Activated naive CD8-positive, alpha-beta T cell treated with anti-CD3 and anti-CD28 coated beads, Interleukin-2, amount 10 ng/mL, durations not matched to agents 7 days and 5 days (primary cell): ENCODE measurements at places on chromosomes 12 and 14. TPM values are rescaled to one million over a fixed set of nuclear protein-coding genes. Genes with fewer than 3 reads are reported as not detected.

Gene TNFAIP2
- 3.0 TPM for total RNA-seq

Gene MANSC1
- 0.20 TPM for total RNA-seq

Gene UBE3B
- total RNA-seq = 40.0 TPM

Gene GDF3
- total RNA-seq = not detected

Gene CCDC175
- total RNA-seq = not detected

Gene OR6C2
- not detected for total RNA-seq

Gene RIMBP2
- total RNA-seq = not detected

Gene TTC9
- total RNA-seq = 17.2 TPM

Gene PDE3A
- total RNA-seq = not detected

GRCh38 chr12:28869197-28869596 is 279.9 kb upstream of the FAR2 start:
- no peak overlapping the region for H3K4me3 ChIP-seq
- no peak overlapping the region for H3K27ac ChIP-seq
- H3K4me1 ChIP-seq = no peaks in the 10 kb centered on the region
- H3K36me3 ChIP-seq = no peaks in the 10 kb centered on the region
- DNase-seq = no peak

DNA sequence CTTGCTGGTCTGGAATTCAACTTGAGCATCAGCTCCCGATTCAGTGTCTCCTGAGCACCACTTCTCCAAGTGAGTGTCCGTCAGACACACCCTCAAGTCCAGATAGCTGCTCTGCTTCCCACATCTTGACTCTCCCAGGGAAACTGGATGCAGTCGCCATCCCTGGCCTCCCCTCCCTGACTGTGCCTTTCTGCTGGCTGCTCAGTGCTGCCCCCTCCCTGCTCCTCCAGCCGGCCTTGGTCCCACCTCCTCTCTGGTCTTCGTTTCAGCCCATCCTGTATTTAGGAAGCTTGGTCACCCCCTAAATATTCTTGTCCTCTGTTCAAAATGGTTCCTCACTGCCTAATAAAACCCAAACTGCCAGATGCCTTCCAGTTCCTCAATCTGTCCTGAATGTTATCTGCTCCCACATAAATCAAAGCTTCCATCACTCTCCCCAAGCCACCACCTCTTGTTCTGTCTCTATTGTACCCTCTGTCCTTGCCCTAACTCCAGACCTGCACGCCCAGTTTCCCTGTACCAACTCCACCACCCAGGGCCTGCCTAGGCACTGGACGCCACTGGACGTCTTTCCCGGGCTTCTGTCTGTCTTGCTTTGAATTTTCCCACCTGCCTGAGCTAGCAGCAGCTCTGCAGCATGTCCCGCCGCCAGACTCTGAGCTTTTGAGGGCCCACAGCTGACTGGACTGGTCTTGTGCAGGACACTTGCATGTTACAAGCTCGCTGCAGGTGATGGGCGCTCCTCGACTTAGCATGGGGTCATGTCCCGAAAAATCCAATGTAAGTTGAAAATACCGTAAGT is 33.8 kb downstream of the CCDC92 start:
- peak overlapping the region; percentile 85 for H3K27ac ChIP-seq
- peak overlapping the region; percentile 77 for H3K4me3 ChIP-seq
- H3K4me1 ChIP-seq = peaks cover 20% of the 10 kb centered on the region
- H3K36me3 ChIP-seq = peaks cover 20% of the 10 kb centered on the region
- DNase-seq = no peak
- H3K27me3 ChIP-seq = no peaks in the 10 kb centered on the region

DNA sequence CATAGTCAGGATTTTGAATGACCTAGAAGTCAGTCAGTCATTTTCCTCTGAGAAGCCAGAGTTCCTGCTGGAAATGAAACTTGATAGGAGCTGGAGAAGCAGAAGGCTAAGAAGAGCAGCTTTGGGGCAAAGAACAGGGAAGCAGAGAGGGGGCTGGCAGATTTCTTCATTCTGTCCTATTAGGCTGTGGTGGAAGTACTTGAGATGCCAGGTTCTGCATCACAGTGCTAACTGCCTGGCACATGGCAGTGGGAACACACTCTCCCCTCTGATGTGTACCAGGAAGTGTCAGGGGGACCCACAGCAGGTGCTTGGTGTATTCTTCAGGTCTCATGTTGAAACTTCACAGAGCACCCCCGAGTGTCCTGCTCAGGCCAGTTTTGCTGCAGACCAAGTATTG is 61.0 kb downstream of the SUSD6 start:
- H3K36me3 ChIP-seq = peaks cover 33% of the 10 kb centered on the region
- H3K4me3 ChIP-seq = no peak overlapping the region
- no peak for DNase-seq
- no peaks in the 10 kb centered on the region for H3K27me3 ChIP-seq
- H3K27ac ChIP-seq = no peak overlapping the region
- H3K4me1 ChIP-seq = peaks cover 83% of the 10 kb centered on the region

GRCh38 chr12:54257332-54257731 is 22.6 kb downstream of the CBX5 start:
- H3K4me3 ChIP-seq = no peak overlapping the region
- H3K36me3 ChIP-seq = peaks cover 20% of the 10 kb centered on the region
- H3K4me1 ChIP-seq = peaks cover 27% of the 10 kb centered on the region

GRCh38 chr12:91852634-91853033 is 293.0 kb downstream of the BTG1 start:
- DNase-seq = no peak
- peaks cover 10% of the 10 kb centered on the region for H3K4me1 ChIP-seq
- H3K36me3 ChIP-seq = peaks cover 2% of the 10 kb centered on the region
- H3K27me3 ChIP-seq = no peaks in the 10 kb centered on the region

DNA sequence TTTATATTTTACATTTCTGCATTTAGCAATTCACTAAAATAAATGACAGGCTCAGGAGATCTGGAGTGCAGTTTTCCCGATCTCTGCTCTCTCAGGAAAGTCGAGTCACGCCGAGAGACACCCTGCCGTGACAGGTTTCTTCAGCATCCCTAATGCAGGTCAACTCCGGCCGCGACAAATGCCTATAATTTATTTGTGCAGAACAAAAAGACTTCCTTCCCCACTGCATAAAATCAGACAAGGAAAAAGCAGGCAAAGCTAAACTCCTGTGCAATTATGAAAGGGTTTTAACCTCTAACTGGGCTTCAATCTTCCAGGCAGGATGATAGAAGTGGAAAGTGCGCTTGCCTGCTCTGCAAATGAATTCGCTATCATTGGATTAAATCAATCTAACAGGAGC is 28.1 kb downstream of the SPRING1 start:
- peaks cover 22% of the 10 kb centered on the region for H3K27me3 ChIP-seq
- H3K36me3 ChIP-seq = peaks cover 5% of the 10 kb centered on the region
- no peak for DNase-seq
- H3K27ac ChIP-seq = no peak overlapping the region

- no peaks in the 10 kb centered on the region for H3K4me1 ChIP-seq
- no peak overlapping the region for H3K27ac ChIP-seq
- peaks cover 13% of the 10 kb centered on the region for H3K27me3 ChIP-seq
- peaks cover 3% of the 10 kb centered on the region for H3K36me3 ChIP-seq
- no peak for DNase-seq
- no peak overlapping the region for H3K4me3 ChIP-seq
These were observed 90.0 kb upstream of the SLC38A4 start for GRCh38 chr12:46915836-46916235.

DNA sequence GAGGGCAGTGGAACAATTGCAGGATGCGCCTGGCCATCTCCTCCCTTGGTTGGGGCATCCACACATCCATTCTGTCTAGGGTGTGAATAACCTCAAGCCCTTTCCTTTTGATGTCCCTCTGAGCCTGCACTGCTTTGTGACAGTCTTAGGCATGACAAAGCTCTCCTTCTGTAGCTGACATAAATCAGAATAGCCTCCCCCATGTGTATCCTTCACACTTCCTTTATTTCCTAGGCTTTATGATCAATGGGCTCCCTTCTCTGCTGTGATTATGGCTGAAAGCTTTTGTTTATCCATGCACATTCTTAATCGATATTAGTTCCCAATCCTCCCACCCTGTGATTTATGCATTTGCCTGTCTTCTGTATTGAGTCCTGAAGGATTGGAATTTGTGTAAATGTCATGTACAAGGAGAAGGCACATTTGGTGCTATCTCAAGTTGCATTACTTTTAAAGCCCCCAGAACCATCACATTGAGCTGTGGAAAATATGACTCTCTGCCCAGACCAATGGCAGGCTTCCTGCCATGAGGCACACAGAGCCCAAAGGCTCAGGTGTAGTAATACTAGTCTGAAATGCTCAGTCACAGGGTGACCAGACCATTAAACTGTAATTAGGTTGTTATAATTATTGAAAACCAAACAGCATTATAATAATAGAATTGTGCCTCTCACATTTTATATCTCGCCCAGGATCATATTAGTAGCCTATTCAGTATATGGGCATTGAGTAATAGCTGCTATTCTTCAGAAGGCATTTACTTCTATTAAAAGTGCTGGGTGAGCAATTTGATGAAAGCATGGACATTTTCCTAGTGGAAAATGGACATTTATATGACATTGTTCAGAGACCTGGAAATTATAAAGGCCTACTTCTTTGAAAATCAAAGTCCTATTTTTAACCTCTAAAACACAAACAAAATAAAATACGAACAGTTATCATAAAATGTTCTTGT is 14.0 kb downstream of the EMP1 start:
- no peak overlapping the region for H3K27ac ChIP-seq
- H3K4me3 ChIP-seq = no peak overlapping the region
- H3K4me1 ChIP-seq = peaks cover 35% of the 10 kb centered on the region
- H3K36me3 ChIP-seq = no peaks in the 10 kb centered on the region

- no peaks in the 10 kb centered on the region for H3K27me3 ChIP-seq
- no peak overlapping the region for H3K4me3 ChIP-seq
These were observed 241.5 kb upstream of the FBXO33 start for GRCh38 chr14:39673734-39674133.

DNA sequence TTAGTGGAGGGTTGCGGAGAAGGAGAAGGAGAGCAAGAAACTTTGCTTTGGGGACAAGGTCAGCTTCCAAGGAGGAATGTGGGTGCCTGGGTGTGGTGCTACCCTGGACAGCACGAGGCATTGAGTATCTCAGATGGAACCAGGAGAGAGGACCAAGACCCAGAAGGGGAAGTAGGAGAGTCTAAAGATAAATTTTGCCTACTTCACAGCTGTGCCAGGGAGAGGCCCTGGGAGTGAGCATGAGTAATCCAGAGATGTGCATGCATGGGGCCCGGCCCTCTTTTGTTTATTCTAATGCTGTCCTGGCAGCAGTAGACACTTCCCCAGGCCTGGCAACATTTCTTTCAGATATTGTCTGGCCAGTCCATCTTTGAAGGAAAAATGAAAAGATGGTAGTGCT is 49.5 kb upstream of the GNPNAT1 start:
- no peak overlapping the region for H3K27ac ChIP-seq
- DNase-seq = no peak
- no peak overlapping the region for H3K4me3 ChIP-seq
- no peaks in the 10 kb centered on the region for H3K36me3 ChIP-seq
- H3K27me3 ChIP-seq = peaks cover 2% of the 10 kb centered on the region

DNA sequence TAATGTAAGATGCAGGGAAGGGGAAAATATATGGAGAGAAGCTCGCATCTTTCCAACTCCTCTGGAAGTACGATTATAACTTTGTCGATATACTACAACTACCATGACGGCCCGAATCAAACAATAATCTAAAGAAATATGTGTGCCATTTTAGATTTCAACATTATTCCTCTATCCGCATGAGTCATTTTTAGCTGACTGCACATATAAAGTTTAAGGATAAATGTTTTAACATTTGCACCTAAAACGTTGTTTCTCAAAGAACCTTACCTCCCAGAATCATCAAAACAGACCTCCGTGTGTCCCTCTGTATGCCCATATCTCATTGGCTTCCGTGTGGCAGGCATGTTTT is 482 bp downstream of the WDHD1 start:
- no peaks in the 10 kb centered on the region for H3K27me3 ChIP-seq
- H3K4me1 ChIP-seq = peaks cover 40% of the 10 kb centered on the region
- peak overlapping the region; percentile 92 for H3K4me3 ChIP-seq
- H3K36me3 ChIP-seq = peaks cover 24% of the 10 kb centered on the region
- DNase-seq = no peak
- peak overlapping the region; percentile 91 for H3K27ac ChIP-seq

DNA sequence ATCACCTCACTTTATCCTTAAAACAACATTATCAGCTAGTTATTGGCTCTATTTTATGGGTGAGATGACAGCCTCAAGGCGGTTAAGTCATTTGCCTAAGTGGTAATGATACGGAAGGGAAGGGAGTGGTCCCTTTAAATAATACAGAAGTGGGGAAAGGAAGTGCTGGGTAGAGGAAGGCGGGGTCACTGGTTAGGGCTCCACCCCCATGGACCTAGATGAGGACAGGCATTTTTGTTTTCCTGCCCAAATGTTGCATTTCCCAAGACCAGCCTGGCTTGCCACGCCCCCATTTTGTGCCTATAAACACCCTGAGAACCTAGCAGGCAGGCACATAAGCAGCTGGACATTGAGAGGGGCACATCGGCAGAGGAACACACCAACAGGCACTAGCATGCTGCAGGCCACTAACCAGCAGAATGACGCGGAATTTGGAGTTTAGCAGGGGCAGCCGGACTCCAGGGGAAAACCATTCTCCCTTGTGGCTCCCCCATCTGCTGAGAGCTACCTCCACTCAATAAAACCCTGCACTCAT is 100.9 kb downstream of the EPS8 start:
- no peaks in the 10 kb centered on the region for H3K36me3 ChIP-seq
- H3K27ac ChIP-seq = no peak overlapping the region
- H3K4me3 ChIP-seq = no peak overlapping the region
- peaks cover 27% of the 10 kb centered on the region for H3K27me3 ChIP-seq

DNA sequence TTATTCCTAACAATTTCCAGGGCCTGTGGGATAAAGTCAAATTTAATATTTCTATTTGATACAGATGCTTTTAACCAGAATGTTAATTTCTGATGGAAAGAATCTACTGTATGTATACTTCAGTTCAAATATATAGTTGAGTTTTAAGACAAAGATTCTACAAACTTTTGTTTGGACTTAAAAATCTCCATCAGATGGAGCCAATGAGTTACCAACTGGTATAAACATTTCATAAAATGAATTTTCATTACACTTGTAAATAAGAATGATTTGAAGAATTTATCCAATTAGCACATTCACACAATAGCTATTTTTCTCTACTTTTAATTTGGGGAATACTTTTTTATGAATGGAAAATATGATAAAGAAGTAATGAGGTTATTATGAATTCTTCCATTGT is 425.2 kb upstream of the MIS18BP1 start:
- H3K4me1 ChIP-seq = no peaks in the 10 kb centered on the region
- no peaks in the 10 kb centered on the region for H3K27me3 ChIP-seq
- no peak for DNase-seq
- H3K36me3 ChIP-seq = no peaks in the 10 kb centered on the region

DNA sequence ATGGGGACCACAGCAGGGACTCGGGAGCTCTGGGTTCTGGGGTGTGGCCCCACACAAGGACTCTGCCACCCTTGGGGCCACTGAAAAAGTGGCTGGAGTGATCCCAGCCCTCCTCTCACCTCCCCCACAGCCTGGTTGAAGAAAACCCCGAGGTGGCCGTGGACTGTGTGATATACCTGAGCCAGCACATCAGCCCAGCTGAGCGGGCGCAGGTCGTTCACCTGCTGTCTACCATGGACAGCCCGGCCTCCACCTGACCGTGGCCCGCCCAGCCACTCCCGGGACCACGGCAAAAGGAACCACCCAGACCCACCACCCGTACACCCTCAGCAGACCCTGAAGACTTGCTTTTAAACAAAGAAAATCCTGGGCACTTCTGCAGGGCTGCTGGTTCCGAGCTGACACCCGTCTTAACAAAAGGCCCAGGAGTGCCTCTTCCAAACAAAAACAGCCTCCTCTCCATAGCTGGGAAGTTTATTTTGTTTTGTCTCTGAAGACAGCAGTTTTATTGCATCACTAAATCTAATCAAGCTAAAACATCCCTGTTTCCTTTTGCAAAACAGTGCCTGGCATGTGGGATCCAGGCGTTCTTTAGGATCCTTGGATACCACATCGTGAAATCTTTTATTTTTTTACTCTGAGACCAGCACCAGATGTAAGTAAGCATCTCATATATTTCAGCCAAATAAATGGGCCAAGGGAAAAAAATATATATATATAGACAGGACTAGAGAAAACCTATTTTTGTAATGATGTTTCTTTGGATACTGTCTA is 42.8 kb downstream of the FOXN4 start:
- H3K4me1 ChIP-seq = no peaks in the 10 kb centered on the region
- no peak overlapping the region for H3K27ac ChIP-seq
- peaks cover 3% of the 10 kb centered on the region for H3K36me3 ChIP-seq
- H3K4me3 ChIP-seq = no peak overlapping the region
